H9 (cell line): ENCODE measurements at places on chromosomes 16 and 17.

- DNase-seq, result no peak
Measured at GRCh38 chr16:52584354-52585320, 37.7 kb upstream of the TOX3 start.

DNA sequence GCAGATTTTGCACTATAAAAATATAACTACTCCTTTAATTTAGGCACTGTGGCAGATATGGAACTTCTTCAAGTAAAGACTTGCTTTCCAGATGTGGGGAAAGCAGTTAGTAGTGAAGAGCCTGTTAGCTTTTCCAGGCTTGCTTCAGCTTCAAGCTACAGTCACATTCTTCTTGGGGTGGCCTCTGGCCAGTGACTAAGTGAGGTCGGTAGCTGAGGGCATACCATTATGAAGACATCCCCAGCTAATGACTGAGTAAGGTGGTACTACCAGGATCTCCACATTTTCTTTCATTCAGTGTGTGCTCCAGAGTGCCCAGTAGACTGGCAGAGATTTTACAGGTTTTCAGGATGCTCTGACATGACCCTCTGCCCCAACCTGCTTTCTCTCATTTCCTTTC is 167.1 kb upstream of the KIF2B start:
- DNase-seq, result no peak

DNA sequence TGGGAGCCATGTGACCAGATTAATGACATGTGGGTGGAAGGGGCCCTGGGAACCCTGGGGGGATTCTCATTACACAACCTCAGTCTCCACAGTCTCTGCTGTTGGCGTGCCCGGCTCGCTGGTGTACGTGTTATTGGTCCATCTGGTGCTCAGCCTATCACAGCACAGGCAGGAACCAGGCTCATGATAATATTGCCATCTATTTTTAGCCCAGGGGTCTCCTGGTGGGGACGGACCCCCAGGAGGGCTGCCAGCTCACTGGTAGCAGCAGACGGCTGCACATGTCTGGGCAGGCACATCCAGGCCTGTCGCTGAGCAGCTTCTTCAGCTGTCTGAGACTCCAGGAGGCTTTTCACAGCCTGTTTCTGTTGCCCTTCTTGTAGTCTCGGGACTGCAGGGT is 123.8 kb downstream of the RAB11FIP4 start:
- no peak for DNase-seq

- DNase-seq, result peak; percentile 77
Measured at GRCh38 chr17:81906476-81907218, 4.6 kb downstream of the PCYT2 start.

- DNase-seq, result no peak
Measured at GRCh38 chr16:51629576-51629975, 478.5 kb upstream of the SALL1 start.

- no peak for DNase-seq
Measured at GRCh38 chr17:82486231-82487094, 27.9 kb downstream of the NARF start.

DNA sequence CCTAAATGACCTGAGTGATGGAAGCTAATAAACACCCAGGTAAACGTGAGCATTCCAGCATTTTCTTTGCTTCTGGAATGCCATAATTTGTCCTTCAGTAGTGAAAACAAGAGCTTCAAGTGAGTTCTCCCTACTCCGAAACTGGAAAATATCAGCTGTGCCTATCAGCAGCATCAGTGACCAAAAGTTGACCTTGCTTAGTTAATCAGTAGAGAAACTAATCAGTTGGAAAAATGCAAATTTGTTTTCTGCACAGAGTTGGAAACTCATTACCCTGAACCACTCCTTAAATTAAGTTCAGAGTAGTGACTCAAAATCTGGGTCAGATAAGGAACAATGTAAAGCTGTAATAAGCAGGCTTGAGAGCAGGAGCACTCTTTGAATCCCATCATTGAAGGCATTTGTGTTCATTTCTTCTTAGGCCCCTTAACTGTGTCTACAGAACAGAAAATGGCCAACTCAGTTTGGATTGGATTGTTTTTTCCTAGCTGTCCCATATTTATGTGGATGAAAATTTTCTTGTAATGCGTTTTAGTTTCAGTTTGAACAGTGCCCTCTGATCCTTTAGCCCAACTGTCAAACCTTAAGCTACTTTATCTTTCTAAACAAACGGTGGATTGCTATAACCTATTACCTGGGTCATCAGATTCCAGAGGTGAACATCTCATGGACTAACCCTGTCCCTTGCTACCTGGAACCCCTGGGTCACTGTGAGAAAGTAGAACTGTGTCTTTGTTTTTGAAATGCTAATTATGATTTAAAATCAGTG is 290.4 kb downstream of the TOX3 start:
- DNase-seq, result no peak

DNA sequence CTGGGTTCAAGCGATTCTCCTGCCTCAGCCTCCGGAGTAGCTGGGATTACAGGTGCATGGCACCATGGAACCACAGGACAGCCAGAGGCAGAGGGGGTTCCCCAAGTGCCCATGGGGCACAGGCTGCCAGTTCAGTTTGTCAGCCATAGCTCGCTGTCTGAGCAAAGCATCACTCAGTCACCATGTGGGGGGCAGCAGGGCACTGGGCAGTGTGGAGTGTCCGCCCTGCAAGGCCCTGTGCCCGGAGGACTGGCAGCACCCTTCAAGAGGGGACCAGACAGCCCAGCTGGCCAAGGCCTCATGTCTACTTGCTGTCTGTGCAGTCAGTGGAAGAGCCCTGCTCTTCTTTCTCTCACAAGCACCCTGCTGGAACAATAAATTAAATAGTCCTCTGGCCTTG is 6.4 kb downstream of the ALYREF start:
- DNase-seq, result no peak

- peak; percentile 48 for DNase-seq
Measured at GRCh38 chr17:81341516-81342268, 46.6 kb upstream of the SLC38A10 start.

GRCh38 chr17:33545124-33545523 is 252.0 kb upstream of the ASIC2 start:
- no peak for DNase-seq

- DNase-seq, result no peak
Measured at GRCh38 chr16:56279132-56279531, 87.8 kb downstream of the GNAO1 start.

DNA sequence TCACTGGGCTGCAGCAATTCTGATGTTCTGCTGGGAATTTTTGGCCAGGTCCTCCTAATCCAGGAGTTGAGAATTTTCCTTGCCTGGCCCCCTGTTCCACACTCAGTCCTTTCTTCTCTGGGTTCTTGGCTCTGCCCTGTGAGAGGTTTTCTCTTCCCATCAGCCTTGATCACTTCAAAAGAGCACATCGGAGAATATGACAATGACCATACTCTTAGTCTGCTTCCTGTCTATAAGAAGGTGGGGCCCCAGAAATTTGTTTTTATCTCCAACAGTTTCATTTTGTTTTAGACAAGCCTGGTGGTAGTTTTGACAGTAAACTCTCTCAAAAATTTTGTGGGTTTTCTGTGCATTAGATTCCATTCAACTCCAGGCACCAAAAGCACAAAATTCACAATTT is 70.7 kb downstream of the C17orf67 start:
- no peak for DNase-seq
